Epithelial cell of proximal tubule (primary cell): ENCODE measurements at places on chromosomes 5 and 9.

- DNase-seq: no peak
These were observed 117.2 kb downstream of the PSD2 start for GRCh38 chr5:139912804-139913203.

DNA sequence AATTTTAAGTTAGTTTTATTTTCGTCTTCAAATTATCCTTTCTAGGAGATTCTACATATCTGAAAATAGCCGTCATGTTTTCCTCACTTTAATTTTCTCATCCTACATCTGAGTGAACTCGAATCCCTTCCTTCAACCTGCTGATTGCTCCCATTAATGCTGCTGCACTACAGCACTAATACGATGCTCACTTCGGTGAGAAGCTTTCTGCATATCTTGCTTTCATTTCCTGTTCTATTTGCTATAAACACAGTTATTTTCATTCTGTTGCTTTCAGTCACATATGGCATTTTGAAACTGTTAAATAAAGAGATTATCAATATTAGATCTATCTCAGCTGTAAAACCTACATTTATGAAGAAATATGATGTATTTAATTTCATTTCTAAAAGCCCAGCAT is 749.2 kb downstream of the EFNA5 start:
- no peak for DNase-seq

- DNase-seq: no peak
These were observed 49.8 kb downstream of the PRRC1 start for GRCh38 chr5:127567026-127567768.

GRCh38 chr5:72151169-72151568 is 43.9 kb downstream of the MAP1B start:
- DNase-seq: no peak

- DNase-seq: no peak
These were observed 57.8 kb upstream of the ANXA1 start for GRCh38 chr9:73093740-73094379.
